ENCODE measurements at places on chromosomes 1 and 21. TPM values are rescaled to one million over a fixed set of nuclear protein-coding genes. Genes with fewer than 3 reads are reported as not detected.

USH2A gene
- total RNA-seq = not detected

GLRX2 gene
- 47.1 TPM for total RNA-seq

SEMA6C gene
- 3.1 TPM for total RNA-seq

CCDC17 gene
- 1.4 TPM for total RNA-seq

PADI1 gene
- not detected for total RNA-seq

ASTN1 gene
- total RNA-seq = not detected

AK5 gene
- total RNA-seq = 1.1 TPM

SLAMF9 gene
- total RNA-seq = not detected

PRRX1 gene
- total RNA-seq = not detected

Measured in CD8-positive, alpha-beta memory T cell (primary cell).